ENCODE measurements at places on chromosomes 1 and 21.

GRCh38 chr1:93324486-93325464 is 20.9 kb upstream of the DR1 start:
- no peak for DNase-seq

DNA sequence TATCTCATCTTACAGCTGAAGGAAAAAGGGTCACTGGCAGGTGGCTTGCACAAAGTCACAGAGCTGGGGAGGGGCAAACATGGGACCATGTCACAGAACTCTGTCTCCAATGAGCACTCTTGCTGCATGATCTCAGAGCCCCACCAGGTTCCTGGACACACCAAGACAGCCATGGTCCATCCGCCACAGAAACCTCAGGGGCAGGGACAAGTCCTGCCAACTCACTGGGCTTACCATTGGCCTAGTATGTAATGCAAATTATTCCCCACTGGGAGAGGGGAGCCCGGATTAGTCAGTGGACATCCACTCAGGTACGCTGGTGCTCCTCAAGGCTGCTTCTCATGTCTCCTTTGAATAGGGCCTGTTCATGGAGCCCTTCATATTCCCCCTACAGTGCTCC is 14.2 kb downstream of the S100A7A start:
- no peak for DNase-seq

- DNase-seq, result no peak
Measured at GRCh38 chr1:35777109-35777508, 7.3 kb upstream of the CLSPN start.

- DNase-seq, result no peak
Measured at GRCh38 chr1:160789702-160790611, 6.0 kb upstream of the LY9 start.

GRCh38 chr1:23529146-23530086 is 1.6 kb downstream of the E2F2 start:
- DNase-seq, result no peak

- DNase-seq, result no peak
Measured at GRCh38 chr1:228084797-228085196, 2.3 kb downstream of the ARF1 start.

DNA sequence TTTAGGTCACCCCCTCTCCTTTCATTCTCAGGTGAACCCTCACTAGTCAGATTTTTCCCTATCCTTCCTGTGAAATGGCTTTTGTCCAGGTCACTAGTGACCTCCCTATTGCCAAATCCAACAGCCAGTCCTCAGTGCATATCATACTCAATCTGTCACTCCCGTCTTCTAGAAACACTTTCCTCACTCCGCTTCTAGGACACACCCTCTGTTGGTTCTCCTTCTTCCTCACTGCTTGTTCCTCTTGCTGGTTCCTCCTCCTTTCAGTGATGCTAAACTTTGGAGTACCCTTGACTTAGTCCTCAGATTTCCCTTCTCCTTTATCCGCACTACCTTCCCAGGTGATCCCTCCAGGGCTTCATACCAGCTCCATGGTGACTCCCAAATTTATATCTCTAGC is 94.3 kb downstream of the RNF220 start:
- DNase-seq, result no peak

DNA sequence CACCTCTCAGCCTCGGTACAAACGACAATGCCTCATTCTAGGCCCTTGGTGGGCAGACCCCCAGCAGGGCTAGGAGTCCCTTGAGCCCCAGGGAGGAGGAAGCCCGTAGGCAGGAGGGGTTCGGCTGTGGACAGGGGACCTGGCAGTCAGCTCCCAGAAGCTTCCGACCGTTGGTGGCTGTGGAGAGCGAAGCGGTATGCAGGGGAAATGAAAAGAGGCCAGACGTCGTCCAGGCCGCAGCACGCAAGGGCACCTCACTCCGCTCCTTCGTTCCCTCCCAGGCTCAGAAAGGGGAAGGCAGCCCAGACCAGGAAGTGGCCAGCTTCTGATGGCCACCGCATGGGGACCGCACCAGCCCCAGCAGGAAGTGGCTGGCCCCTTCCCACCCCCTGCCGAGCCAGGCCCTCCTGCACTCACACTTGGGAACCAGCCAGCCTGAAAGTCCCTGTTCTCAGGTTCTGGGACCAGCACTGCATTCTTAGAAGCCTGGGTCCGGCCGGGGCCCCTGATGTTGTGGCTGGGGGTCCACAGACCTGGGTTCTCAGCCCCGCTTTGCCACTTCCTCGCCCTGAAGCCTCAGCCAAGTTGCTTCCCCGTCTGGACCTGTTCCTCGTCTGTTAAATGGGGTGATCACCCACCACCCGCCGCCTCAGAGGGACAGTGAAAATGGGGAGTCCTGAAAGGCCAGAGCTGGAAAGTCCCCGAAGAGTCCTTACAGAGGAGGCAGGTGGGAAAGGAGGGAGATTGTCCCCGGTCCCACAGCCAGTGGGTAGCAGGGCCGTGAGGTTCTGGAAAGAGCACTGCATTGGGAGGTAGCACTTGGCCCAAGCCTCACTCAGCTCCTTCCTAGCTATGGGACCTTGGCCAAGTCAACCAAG is 104.0 kb upstream of the RUNX3 start:
- DNase-seq, result no peak

DNA sequence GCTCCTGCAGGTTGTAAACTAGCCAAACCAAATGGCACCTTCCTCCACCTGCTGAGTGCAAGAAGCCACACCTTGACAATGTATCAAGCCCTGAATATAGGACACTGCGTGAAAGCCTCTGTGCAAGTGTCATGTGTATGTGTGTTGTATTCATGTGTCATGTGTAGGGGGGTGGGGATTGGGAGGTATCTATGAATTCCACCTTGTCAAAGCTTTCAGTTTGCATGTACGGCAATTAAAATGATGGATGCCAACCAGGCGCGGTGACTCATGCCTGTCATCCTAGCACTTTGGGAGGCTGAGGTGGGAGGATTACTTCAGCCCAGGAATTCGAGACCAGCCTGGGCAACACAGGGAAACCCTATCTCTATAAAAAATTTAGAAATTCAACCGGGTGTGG is 19.8 kb downstream of the CD34 start:
- DNase-seq, result no peak

GRCh38 chr1:53325326-53326087 is 2.4 kb downstream of the LRP8 start:
- DNase-seq, result no peak

DNA sequence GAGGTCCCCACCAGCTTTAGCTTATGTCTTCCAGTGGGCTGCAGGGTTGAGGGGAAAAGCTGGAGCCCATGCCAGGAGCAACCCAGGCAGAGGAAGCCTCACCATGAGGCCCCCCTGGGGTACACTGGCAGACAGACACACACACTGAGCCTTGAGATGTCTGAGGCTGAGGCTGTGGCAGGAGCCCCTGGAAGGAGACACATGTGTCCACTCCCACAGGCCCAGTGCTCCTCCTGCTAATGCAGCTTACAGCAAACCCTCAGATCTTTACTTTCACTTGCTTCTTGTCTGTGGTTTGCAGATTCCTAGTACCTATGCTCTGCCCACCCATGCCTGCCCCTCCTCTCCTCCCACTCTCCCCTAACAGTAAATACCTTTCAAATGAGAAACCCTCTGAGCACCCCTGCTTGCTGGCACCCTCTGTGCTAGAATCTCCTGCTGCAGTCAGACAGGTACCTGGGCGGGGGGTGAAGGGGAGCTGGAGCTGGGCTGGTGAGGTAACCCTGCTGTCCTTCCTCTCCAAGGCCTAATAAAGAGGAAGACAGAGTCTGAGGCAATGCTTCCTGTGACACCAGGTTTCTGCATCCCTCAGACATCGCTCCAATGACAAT is 63.4 kb upstream of the NEK2 start:
- DNase-seq, result no peak

DNA sequence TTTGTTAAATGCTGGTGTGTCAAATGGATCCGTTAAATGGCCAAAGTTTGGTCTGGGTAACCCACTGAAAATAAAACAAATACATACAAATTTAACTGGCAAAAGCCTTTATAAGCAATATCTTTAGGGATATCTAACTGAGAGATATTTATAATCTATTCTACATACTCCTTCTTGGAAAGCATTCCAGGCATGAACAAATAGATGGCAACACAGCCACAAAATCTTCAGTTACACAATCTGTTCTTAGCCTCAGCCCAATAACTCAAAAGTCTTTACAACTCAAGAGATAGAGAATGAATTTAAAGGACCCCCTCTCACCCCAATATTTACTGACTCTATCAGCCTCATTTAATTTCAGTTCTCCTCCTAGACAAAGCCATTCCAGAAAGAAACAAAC is 58.7 kb downstream of the NRDC start:
- no peak for DNase-seq

DNA sequence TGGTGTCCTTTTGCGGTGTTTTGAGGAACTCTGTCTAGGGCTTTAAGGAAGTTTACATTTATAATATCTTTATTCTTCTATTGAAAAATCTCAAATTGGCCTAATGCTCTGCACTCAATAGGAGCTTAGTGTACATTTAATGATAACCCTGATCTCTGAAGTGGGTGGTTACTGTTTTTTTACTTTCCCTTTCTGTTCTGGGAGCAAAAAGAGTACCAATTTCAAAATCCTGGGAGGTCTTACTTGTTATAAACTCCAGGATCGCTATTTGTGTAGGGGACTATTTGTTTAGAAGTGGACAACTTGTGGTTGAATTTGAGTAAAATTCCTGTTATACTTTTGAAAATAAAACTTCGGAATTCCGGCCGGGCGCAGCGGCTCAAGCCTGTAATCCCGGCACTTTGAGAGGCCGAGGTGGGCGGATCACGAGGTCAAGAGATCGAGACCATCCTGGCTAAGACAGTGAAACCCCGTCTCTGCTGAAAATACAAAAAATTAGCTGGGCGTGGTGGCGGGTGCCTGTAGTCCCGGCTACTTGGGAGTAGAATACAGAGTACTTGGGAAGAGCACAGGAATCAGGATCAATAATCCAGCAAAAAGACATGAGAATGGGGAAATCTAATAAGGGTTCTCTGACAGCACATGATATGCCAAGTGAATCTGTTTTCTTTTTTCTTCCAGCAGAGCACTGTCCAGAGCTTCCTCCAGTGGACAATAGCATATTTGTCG is 1.1 kb downstream of the C4BPB start:
- DNase-seq, result no peak

DNA sequence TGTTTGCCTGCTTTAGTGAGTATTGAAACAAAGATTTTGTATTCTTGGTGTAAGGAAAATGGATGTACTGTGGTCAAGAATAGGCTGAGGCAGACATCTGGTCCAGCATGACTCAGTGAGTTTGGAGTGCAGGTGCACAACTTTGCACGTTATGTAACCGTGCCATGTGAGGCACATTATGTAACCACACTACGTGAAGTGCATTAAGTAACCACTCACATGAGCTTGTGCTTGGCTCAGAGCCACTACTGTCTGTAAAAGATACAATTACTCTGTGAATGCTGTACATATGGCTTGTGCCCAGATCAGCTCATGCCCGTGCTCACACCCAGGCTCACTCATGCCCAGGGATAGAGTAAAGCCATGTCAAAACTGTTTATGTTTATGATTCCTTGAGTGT is 216.8 kb downstream of the CTH start:
- no peak for DNase-seq

DNA sequence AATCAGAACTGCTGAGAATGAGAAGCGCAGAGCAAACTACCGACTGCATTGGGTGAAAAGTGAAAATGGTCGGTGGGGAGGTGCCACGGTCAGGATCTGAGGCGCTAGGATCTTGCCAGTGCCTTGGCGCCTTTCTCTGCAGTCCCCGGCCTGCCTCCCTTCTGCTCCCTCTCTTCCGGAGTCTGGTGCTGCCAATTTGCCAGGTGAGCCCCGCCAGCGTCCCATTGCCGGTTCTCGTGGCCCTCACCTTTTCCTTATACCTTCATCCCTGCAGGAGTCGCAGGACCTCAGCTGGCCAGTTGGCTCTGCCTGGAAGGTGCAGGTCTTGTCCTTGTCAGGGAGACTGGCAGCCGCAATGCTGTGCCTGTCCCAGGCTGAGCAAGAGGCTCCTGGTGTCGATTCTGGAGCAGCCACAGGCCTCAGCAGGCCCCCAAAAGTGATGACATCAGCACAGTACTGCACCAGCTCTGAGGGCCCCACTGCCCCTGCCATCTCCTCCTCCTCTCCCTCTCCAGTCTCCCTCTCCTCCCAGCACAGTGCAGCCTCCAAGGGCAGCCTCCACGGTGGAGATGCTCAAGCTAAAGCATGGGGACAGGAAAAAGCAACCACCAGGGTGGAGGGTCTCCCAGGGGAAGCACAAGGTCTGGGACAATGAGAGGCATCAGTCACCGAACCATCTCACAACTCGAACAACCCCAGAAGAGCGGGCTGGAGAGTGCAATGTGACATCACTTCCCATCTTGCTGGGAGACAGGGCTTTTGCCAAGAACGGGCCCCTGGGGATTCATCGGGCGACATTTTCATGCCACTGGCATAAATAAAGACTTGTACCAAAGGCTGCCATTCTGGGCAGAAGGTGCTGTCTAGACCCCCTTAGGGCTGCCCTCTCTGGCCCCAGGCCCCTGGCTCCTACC is 37.1 kb upstream of the H6PD start:
- no peak for DNase-seq

DNA sequence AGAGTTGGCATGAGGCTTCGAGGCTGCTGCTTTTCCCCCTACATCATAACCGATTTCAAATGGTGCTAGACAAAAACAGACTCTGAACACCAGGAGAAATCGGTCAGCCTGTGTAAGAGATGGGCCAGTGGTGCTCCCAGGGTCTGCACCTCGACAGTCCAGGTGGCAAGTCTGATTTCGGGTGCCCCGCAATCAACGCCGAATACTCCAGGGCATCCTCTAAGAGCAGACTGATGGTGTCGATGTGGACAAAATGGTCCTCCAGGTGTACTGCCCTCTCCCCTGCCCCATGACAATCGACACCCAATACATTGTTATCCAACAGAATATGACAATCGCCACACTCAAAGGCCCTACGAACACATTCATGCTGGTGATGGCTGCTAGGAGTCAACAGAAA is 50.0 kb downstream of the CD46 start:
- no peak for DNase-seq

GRCh38 chr1:201220388-201220715 is 29.7 kb downstream of the IGFN1 start:
- DNase-seq, result no peak

GRCh38 chr1:13725714-13726175 is 25.8 kb downstream of the PRDM2 start:
- no peak for DNase-seq

DNA sequence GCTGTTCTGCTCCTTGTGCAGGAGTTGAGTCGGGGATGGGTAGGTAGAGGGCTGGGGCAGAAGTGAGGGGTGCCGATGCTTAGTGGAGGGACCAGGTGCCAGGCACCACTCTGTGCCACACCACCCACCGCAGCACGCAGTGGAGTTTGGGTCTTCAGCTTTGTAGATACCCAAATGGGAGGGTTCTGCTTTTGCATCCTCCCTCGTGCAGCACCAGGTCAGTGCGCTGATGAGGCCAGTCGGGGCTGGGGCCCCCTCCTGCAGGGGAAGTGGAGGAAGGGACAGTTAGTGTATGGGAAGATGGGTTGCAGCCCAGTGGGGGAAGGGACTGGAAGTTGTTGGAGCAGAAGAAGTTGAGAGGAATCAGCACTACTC is 244.0 kb downstream of the RHOU start:
- DNase-seq, result no peak

GRCh38 chr1:226555092-226555491 is 6.5 kb downstream of the STUM start:
- DNase-seq, result no peak

- DNase-seq, result no peak
Measured at GRCh38 chr1:59971464-59971911, 44.9 kb upstream of the CYP2J2 start.

Measured in stimulated activated CD8-positive, alpha-beta memory T cell treated with anti-CD3 and anti-CD28 coated beads, Interleukin-4, amount 100 ng/mL, for 1 hour (primary cell).